Hematopoietic multipotent progenitor cell (in vitro differentiated cells): ENCODE measurements at places on chromosomes 2 and 18. TPM values are rescaled to one million over a fixed set of nuclear protein-coding genes. Genes with fewer than 3 reads are reported as not detected.

Gene MYO1B
- total RNA-seq: 0.27 TPM

DNA sequence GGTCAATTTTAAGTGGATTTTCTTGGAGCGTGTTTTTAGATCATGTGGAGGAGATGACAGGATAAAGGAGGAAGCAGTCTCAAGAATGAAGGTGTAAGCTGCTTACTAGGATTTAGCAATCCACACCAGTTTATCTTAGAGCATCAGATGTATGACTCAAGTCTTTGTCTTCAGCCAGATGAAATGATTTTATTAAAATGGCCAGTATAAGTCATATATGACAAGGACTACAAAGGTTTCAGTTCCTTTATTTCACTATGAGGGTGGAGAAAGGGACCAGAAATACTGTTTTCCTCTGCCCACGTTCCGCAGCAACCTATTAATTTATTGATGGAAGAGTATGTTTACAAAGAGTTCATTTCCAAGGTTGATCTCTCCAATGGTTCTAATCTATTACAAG is 970.5 kb upstream of the SLC39A10 start:
- no peak for DNase-seq

DNA sequence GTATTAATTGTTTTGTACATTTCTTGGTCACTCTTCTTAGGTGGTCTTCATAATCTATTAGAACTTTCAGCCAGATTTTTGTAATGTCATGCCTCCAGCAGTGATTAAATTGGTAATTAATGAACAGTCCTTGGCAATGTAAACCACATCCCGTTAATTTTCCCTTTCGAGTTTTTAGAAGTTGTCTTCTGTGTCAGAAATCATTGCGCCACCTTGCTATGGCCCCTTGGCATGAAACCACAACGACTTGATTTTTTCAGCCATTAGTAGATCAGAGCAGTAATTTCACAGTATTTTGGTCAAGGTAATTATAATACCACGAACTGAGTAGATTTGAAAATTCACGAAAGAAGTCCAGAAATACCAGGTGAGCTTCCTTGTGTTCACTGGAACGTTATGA is 86.0 kb upstream of the OTX1 start:
- DNase-seq: no peak

DNA sequence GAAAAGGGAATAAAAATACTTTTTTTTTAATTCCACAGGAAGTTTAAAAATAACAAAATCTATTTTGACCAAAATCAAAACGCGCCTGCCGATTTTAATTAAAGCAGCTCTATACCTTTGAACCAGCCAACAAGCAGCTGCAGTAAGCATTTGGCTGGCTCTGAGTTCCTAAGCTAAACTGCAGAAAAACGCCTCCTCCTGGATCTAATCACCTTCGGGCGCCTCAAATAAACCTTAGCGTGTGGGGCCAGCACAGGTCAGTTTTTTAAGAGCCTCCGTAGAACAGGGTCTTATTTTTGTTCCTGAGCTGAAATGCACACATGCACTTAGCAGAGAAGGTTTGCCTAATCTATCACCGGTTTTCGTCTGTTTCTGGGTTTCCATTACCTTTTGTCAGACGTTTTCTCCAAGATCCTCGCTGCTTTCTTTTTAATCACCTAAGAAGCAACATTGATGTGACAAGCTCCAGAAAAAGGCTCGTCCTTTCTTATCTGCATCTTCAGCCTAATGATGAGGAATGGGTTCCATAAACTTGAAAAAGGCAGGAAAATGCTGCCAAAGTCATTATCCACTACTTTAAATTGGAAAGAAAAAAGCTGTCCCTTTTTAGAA is 64.7 kb upstream of the HNRNPA3 start:
- no peak for DNase-seq

DNA sequence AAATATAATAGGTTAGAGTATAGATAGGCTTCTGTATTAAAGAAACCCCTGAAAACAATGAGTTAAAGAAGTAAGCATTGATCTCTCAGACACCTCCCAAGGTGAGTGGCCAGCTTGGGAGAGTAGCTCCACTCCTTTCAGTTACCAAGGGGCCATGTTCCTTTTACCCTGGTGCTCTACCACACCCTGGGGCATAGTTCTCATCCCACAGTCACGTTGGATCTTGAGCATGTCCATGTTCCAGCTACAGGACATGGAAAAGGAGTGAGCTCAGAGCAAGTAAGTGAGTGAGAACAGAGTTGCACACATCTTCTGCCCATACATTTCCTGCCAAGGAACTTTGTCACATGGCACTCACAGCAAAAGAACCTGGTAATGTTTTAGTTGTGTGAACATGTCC is 325.9 kb upstream of the SLC39A10 start:
- no peak for DNase-seq

- no peak for DNase-seq
These were observed 158.5 kb upstream of the LMAN1 start for GRCh38 chr18:59517446-59518165.

DNA sequence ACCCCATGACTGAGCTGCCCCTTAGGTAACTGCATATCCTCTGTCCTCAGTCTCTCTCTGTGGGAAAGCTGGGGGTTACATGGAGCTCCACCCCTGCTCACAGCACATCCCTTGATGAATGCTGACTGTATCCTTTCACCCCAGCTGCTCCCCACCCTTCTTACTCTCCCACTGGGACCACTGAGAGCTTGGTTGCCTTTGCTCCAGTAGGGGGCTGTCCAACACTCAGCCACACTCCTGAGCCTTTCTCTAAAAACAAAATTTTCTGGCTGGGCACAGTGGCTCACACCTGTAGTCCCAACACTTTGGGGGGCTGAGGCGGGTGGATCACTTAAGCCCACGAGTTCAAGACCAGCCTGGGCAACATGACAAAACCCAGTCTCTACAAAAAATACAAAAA is 89.2 kb upstream of the MSH2 start:
- DNase-seq: no peak
